ENCODE measurements at places on chromosomes 16 and 17.

- no peak for DNase-seq
Observed at GRCh38 chr17:78917451-78918275, 7.5 kb downstream of the TIMP2 start.

DNA sequence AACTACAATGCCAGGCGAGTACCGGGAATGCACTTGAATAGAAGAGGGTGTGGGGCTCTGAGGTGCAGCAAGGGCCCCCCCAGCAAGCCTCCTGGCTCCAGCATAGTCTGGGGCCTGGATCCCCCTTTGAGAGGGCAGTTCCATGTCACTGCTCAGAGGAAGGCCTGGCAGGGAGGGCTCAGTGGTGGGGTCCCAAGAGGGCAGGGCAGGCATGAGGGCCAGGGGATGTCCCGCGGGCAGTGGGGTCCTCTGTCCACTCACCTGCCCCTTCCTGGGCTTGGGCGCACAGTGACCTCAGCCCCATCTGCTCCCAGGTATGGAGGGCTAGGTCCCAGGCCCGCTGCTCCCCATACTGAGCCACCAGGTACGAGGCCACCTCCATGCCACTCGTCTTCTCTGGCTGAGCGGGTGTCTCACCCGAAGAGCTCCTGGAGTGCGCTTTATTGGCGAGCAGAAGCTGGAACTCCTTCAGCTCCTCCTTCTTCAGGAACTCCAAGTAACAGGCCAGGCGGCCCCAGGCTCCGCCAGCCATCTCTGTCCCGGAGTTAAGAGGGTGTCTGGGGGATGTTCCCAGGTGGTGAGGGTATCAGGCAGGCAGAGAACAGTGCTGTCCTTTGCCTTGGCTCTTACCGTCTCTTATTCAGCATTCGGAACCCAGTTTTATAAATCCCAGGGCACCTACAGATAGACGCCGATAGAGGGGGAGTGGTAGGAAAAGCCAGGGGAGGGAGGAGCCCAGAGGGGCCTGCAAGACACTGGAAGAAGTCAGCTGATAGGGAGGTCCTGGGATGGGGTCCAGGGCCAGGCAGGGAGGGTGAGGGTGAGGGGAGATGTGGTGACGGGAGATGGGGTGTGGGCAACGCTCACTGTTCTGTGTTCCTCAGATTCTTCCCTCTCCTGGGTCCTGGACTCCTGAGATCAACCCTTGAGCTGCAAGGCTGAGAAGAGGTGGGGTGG is 605 bp downstream of the NLRP1 start:
- no peak for DNase-seq

DNA sequence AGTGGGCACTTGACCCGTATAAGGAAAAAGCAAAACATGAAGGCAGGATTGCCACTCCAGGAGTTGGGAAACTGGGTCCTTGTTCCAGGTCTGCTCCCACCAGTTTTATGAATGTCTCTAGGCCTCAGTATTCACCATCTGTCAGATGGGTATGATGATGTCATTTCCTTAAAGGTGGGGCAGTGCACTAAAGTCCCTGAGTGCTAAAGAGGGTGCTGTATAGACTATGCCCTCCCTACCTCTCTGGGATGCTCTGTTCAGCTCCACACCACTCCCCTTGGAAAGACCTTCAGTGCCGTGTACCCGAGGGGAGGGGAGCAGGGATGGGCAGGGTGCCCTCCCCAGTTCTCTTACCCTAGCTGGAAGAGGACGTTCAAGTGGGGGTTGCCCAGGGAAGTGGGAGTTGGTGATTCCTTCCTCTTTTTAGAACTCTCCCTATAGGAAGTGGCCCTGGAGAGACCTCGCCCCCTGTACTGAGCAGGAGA is 2.2 kb downstream of the LASP1 start:
- no peak for DNase-seq

DNA sequence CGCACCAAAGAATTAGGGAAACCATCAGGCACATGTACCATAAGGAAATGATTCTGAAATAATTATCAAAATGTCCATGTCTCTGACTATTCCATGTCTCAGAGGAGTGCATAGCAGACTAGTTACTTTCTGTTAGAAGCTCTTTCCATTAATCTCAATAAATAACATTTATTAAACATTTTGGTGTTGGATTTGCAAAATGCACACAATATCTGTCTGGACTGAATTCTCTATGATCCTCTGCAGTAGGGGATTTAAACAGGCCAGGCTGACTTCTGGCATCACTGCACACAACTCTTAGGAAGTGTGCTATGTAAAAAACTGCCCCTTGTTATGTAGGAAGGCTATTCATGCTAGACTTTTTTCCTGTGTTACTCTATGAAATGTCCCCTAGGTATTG is 283.3 kb upstream of the CDH5 start:
- DNase-seq, result no peak

- no peak for DNase-seq
Observed at GRCh38 chr17:57296231-57296630, 39.9 kb downstream of the MSI2 start.
